Ecto neural progenitor cell (in vitro differentiated cells): ENCODE measurements at places on chromosomes 5 and 9.

DNA sequence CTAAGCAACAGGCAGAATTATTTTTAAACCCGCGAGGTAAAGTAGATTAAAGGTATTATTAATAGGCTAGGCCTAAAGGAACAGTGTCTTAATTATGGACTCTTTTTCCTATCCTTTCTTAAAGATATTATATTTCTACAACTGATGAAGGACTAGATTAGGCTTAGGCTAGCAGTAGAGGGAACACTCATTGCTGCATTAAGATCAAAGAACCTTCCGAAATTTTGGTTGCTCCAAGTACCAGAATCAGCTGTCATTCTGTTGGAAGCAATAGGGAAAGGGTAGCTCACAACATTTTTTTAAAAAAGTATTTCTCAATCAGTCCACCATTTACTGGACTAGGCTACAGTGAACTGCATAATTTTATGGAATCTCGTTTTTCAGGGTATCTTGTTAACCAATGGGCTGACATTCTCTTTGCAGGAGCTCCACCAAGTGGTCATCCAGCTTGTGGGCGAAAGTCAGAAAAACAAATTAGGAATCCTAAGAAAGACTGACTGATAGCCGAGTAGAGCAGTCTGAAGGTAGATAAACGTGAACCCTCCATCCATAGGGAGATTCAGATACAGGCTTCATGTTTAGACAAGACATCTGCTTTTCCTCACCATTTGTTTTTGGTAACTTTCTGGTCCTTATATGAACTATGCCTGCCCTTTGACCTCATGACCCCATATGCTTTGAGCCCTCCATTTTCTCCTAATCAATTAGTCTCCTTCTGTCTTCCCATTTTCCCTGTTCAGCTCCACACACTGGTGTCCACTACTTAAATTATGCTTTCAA lies 103.6 kb upstream of the CHD1 start:
- peak; percentile 55 for DNase-seq

- no peak for DNase-seq
Measured at GRCh38 chr5:179969110-179969509, 61.4 kb upstream of the TBC1D9B start.

GRCh38 chr9:85404911-85405565 lies 336.7 kb downstream of the AGTPBP1 start:
- no peak for DNase-seq

DNA sequence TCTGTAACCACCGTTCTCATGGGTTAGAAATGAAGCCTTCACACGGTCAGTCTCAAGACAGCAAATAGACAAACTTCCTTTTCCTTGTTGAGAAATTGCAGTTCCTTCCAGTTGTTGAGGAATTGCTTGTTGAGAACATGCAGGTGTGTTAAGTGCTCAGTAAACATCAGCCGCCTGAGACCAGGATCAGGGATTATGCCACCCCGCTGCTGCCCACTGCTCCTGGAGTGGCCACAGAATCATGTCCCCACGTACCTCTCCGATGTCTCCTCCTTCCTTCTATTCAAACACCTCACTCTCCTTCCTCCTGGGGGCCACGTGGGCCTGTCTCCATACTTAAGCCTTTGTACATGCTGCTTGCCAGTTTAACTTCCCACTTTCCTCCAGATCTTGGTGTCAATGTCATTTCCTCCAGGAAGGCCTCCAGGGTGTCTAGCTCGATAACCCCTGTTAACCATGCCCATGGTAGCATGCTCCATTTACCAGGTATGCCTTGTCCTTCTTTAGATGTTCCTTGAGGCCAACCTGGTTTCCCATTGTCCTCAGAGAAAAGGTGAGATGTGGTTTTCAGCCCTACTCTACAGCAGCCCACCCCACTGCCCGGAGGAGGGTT lies 33.8 kb upstream of the RPL26L1 start:
- no peak for DNase-seq

- DNase-seq: no peak
Measured at GRCh38 chr9:81125446-81126092, 563.8 kb downstream of the TLE1 start.

DNA sequence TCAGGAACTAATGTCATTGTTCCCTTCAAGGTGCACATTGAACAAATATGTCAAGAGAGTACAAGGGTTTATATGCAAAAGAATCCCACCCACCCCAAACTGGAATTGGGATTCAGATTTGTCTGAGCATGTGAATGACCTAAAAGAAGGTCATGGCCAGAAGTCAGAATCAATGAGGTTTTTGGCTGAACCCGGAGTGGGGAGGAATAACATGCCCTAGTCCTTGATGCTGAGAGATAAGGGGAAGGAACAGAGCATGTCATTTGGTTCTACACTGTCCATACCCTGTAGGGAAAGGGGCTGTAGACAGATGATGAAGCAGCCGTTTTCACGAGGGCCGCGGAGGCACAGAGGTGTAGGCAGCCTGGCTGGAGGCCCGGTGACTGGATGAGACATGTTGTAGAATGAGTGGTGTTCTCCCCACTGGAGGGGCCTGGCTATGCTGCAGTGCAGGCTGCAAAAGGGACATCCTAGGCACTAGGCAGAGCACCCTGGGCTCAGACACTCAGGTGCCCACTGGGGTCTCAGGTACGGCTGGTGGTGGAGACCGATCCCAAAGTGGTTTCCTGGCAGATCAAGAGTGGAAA lies 65.9 kb downstream of the ZFAND5 start:
- DNase-seq: no peak
